ENCODE measurements at places on chromosomes 16 and 17.

DNA sequence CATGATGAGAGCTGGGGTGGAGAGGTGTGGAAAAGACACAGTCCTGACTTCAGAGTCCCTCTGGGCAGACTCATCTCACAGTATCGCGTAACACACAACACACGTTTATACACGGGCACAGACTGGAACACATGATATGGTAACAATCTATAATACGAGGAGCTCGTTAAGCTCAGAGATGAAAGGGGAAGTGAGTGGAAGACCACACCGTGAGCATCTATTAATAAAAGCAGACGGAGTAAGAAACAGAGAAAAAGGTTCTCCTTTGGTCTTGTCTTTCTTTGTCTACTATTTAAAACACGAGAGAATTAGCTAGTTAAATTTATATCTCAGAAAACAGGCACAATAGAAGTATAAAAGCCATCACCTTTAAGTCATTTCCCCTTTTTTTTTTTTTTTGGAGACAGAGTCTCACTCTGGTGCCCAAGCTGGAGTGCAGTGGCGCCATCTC, 13.5 kb downstream of the ANKRD11 start:
- no peak for DNase-seq

- DNase-seq, result no peak
Measured at GRCh38 chr16:84827131-84827574, 7.4 kb downstream of the CRISPLD2 start.

- DNase-seq, result no peak
Measured at GRCh38 chr16:14117051-14117450, 45.9 kb downstream of the MRTFB start.

DNA sequence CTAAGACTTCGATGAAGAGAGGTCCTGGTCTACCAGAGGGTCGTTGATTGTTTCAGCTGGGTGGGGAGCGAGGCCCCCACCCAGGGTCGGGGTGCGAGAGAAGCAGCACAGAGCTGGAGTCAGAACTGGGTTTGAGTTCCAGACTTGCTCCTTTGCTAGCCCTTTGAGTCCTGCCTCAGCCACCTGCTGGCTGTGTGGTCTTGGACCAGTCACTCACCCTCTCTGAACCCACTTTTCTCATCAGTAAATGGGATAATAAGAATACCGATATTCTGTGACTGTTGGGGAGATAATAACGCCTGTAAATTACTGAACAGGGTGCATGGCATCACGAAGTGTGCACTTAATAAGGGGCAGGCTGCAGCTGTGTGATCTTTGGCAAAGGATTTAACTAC, 427 bp upstream of the MMP28 start:
- no peak for DNase-seq

DNA sequence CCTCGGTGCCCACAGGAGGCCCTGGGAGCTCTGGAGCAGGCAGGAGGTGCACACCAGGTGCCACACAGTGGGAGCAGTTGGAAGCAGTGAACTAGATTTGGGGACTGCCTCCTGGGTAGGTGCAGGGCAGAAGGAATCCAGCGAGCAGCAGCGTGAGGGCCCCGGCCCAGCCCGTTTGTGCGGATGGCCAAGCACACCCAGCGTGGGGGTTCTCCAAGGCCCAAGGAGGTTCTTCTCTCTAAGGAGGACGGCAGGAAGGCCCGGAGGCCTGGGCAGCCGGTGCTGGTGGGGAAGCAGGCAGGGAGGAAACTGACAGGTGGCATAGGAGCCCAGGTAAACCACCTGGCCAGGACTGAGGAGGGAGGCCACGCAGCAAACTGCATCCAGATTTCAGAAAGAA, 17.0 kb downstream of the SOX8 start:
- DNase-seq, result no peak
